ENCODE measurements at places on chromosomes 4 and X.

- H3K4me3 ChIP-seq, result no peak overlapping the region
- no peaks in the 10 kb centered on the region for H3K27me3 ChIP-seq
- H3K27ac ChIP-seq, result no peak overlapping the region
Observed at GRCh38 chrX:20361890-20362262, 95.2 kb upstream of the RPS6KA3 start.

DNA sequence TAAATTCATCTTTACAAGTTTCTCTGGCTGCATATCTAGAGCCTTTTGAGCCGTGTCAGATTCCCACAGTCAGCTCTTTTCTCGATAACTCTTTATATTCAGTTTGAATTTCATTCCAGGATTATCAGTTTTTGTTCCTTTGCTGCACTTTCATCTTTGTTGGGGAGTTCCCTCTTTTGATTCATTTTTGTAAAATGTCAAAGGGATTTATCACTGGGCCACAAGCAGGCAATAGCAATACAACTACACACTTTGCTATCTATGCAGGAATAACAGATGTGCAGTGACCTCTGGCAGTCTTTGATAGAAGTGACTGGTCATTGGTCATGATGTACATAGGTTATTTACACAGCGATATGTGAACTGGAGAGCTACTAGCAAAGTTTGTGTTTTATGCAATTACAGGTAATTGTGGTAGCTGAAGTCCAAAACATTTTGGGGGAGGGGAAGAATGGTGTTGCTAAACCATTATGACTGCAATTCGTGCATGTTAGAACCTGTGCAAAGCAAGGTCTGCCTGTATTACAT, 43.8 kb downstream of the HPGDS start:
- H3K36me3 ChIP-seq, result no peaks in the 10 kb centered on the region
- no peak overlapping the region for H3K27ac ChIP-seq
- H3K4me1 ChIP-seq, result no peaks in the 10 kb centered on the region
- H3K27me3 ChIP-seq, result no peaks in the 10 kb centered on the region
- no peak overlapping the region for H3K4me3 ChIP-seq

DNA sequence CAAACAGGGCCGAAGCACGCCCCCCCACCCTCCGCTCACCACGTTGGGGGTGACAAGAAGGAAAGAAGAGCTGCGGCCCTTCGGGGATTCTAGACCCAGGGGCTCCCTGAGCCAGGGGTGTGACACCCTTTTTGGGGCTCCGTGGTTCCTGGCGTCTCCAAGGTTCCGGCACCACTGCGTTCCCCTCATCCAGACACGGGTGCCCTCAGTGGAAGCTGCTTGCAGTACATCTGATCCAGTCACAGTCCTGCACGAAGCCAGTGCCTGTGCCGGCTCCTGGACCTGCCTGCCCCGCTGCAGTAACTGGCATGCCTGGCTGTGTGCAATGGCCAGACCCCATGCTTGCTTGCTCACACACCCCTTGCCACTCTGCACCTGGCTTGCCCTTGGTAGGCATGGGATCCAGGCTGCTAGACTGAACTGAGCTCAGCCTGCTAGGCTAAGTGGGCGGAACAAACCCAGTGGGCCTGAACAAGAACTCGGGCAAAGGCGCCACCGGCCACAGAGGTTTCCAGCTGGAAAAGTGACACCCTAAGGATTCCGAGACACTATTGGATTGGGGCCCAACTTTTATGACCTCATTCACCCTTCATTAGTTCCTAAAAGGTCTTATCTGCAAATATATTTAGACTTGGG, 420.4 kb upstream of the AGA start:
- no peak for DNase-seq
- H3K4me3 ChIP-seq, result no peak overlapping the region
- H3K27me3 ChIP-seq, result no peaks in the 10 kb centered on the region
- no peaks in the 10 kb centered on the region for H3K36me3 ChIP-seq
- H3K4me1 ChIP-seq, result no peaks in the 10 kb centered on the region
- H3K27ac ChIP-seq, result no peak overlapping the region

- no peak overlapping the region for H3K4me3 ChIP-seq
- no peaks in the 10 kb centered on the region for H3K27me3 ChIP-seq
- H3K27ac ChIP-seq, result no peak overlapping the region
Observed at GRCh38 chr4:8188743-8189550, 10.1 kb upstream of the SH3TC1 start.

GRCh38 chr4:159012381-159012780, 90.5 kb upstream of the RAPGEF2 start:
- no peaks in the 10 kb centered on the region for H3K4me1 ChIP-seq
- no peaks in the 10 kb centered on the region for H3K36me3 ChIP-seq
- H3K27ac ChIP-seq, result no peak overlapping the region
- no peaks in the 10 kb centered on the region for H3K27me3 ChIP-seq
- no peak overlapping the region for H3K4me3 ChIP-seq

- no peak overlapping the region for H3K27ac ChIP-seq
- H3K4me1 ChIP-seq, result no peaks in the 10 kb centered on the region
- no peak for DNase-seq
- H3K36me3 ChIP-seq, result no peaks in the 10 kb centered on the region
- H3K27me3 ChIP-seq, result no peaks in the 10 kb centered on the region
Observed at GRCh38 chr4:7126981-7127380, 59.1 kb upstream of the GRPEL1 start.

DNA sequence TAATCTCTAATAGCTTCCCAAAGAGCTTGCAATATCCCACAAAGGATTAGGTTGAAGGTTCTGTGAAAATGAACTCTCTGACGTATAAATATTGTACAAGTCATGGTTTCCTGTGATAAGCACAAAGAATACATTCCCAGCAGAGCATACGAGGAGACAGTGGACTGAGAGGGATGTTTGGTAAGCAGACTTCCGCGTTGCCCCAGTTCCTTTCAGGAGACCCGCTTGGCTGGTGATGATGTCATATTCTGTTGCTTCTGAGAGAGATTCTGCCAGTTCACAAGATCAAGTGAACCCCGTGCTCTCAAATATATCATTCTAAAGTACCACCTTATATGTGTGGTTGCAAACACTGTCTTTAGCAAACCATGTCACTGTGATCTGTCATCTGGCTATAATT, 323.9 kb upstream of the CASK start:
- no peak overlapping the region for H3K27ac ChIP-seq
- H3K4me1 ChIP-seq, result no peaks in the 10 kb centered on the region
- H3K36me3 ChIP-seq, result no peaks in the 10 kb centered on the region

GRCh38 chr4:138576684-138577083, 334.5 kb upstream of the SLC7A11 start:
- no peaks in the 10 kb centered on the region for H3K4me1 ChIP-seq
- DNase-seq, result peak; percentile 81
- no peaks in the 10 kb centered on the region for H3K36me3 ChIP-seq
- H3K27me3 ChIP-seq, result no peaks in the 10 kb centered on the region
- H3K4me3 ChIP-seq, result no peak overlapping the region
- no peak overlapping the region for H3K27ac ChIP-seq

DNA sequence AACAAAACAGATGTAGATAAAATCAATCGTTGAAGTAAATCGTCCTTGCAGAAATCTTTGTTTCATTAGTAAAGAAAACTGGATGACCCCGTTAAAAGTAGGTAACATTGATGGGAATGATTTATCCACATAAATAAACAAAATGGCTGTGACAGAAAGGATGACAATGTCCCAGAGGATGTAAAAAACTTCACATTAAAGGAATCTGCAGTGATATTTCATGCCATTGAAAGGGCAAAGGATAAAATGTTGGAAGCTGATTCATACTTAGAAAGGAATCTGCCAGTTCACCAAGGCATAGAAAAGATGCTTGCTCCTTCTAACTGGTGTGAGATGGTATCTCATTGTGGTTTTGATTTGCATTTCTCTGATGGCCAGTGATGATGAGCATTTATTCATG, 24.2 kb upstream of the EPGN start:
- H3K4me1 ChIP-seq, result no peaks in the 10 kb centered on the region
- no peak for DNase-seq
- H3K27me3 ChIP-seq, result no peaks in the 10 kb centered on the region
- no peak overlapping the region for H3K27ac ChIP-seq

- no peaks in the 10 kb centered on the region for H3K36me3 ChIP-seq
- no peak overlapping the region for H3K4me3 ChIP-seq
- H3K27me3 ChIP-seq, result no peaks in the 10 kb centered on the region
- H3K27ac ChIP-seq, result no peak overlapping the region
- no peaks in the 10 kb centered on the region for H3K4me1 ChIP-seq
Observed at GRCh38 chrX:41705680-41706374, 17.1 kb downstream of the GPR34 start.

GRCh38 chrX:133175605-133176004, 42.5 kb downstream of the TFDP3 start:
- no peak overlapping the region for H3K4me3 ChIP-seq
- no peak for DNase-seq
- H3K27ac ChIP-seq, result no peak overlapping the region
- H3K36me3 ChIP-seq, result no peaks in the 10 kb centered on the region

DNA sequence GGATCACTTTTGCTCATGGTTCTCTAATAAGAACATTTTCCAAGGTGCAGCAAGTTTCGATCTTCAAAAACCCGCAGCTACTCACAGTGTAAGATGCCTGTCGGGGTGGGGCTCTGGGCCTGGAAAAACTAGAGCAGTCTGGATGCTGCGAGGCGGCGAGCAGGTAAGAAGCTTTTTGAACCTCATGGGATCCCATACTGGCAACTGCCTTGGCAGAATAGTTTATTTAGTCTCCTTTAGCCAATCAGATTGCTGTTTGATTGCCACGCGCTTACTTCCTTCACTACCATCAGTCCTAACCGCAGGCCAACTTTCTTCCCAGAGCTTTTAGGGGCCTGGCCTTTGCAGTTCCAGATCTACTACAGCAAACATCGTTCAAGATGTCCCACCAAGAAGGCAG, 61.3 kb upstream of the MAGEB10 start:
- no peaks in the 10 kb centered on the region for H3K4me1 ChIP-seq
- no peaks in the 10 kb centered on the region for H3K36me3 ChIP-seq
- H3K4me3 ChIP-seq, result no peak overlapping the region
- H3K27me3 ChIP-seq, result no peaks in the 10 kb centered on the region
- no peak for DNase-seq

GRCh38 chrX:131801911-131802310, 221.2 kb upstream of the STK26 start:
- no peak overlapping the region for H3K27ac ChIP-seq
- no peaks in the 10 kb centered on the region for H3K36me3 ChIP-seq
- H3K4me3 ChIP-seq, result no peak overlapping the region

DNA sequence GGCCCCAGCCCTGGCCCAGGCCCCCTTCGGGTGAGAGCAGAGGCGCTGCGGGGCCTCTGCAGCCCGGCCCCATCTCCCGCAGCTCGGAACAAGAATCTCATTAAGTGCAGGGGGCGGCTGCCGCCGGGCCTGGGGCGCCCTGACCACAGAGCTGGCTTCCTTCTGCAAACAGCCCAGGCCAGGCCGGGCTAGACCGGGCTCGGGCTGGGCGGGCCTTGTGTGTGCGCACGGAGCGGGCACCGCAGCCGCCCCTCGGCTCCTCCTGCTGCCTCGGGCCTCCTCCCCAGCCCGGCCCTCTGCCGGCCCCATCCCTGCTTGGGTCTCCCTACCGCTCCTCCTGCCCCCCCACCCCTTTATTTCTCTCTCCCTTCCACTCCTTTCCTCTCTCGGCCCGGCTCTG, 83.3 kb downstream of the EFNB1 start:
- H3K4me3 ChIP-seq, result no peak overlapping the region
- no peaks in the 10 kb centered on the region for H3K27me3 ChIP-seq
- no peaks in the 10 kb centered on the region for H3K36me3 ChIP-seq
- H3K4me1 ChIP-seq, result no peaks in the 10 kb centered on the region
- DNase-seq, result peak; percentile 42

- H3K36me3 ChIP-seq, result no peaks in the 10 kb centered on the region
- DNase-seq, result no peak
- H3K4me1 ChIP-seq, result no peaks in the 10 kb centered on the region
- no peaks in the 10 kb centered on the region for H3K27me3 ChIP-seq
- no peak overlapping the region for H3K4me3 ChIP-seq
Observed at GRCh38 chrX:152945021-152945979, 47.4 kb downstream of the ZNF185 start.

DNA sequence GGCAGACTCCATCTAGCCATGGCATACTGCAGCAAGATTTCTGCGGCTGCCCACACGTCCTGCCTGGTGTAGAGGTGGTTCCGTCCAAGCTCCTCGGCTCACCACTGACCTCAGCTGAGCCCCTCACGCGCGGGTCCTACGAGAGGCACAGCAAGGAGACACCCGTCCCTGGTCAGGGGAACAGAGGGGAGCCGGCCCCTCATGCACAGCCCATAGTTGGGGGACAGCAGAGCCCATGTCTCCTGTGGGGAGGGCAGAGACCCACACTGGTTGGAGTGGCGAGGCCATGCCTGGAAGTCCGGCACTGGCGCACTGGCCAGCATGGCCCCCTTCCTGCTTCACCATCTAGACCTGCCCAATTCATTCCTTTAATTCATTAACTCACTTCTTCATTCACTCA, 80.8 kb downstream of the HTRA3 start:
- no peak overlapping the region for H3K4me3 ChIP-seq
- DNase-seq, result no peak
- H3K36me3 ChIP-seq, result no peaks in the 10 kb centered on the region
- no peaks in the 10 kb centered on the region for H3K27me3 ChIP-seq
- no peak overlapping the region for H3K27ac ChIP-seq

DNA sequence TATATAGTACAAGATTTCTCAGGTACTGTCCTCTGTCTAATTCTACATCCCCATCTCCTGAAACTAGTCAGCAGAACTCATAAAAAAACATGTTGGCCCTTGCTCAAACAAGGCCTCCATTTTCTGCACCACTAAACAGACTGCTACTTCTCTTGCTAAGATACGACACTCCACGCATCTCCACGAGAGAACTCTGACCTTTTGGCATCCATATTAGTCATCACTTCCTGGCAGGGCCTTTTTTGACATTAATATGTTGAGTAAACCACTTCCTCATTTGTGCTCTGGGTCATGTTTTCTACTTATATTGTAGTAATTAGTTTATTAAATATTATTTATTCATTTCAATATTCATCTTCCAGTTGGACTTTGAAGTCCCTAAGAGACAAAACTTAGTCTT, 65.6 kb downstream of the DCAF8L1 start:
- H3K36me3 ChIP-seq, result no peaks in the 10 kb centered on the region
- no peaks in the 10 kb centered on the region for H3K4me1 ChIP-seq
- no peak for DNase-seq
- no peaks in the 10 kb centered on the region for H3K27me3 ChIP-seq
- H3K4me3 ChIP-seq, result no peak overlapping the region

GRCh38 chrX:153972368-153973126, at the start of gene TMEM187:
Gene TMEM187 (plus strand): TSS chrX:153972754. CDS start chrX:153982063, 9,309 bp downstream.
- DNase-seq, result peak; percentile 96
- peaks cover under 1% of the 10 kb centered on the region for H3K4me1 ChIP-seq
- no peaks in the 10 kb centered on the region for H3K27me3 ChIP-seq
- H3K27ac ChIP-seq, result peak within 1 kb of the TSS; percentile 100
- H3K4me3 ChIP-seq, result peak within 1 kb of the TSS; percentile 95

- H3K36me3 ChIP-seq, result no peaks in the 10 kb centered on the region
- no peak for DNase-seq
- no peak overlapping the region for H3K4me3 ChIP-seq
Observed at GRCh38 chr4:80235451-80235850, 31.0 kb upstream of the FGF5 start.

GRCh38 chr4:18285357-18285756, 263.8 kb upstream of the LCORL start:
- H3K27me3 ChIP-seq, result no peaks in the 10 kb centered on the region
- no peak overlapping the region for H3K4me3 ChIP-seq
- H3K4me1 ChIP-seq, result no peaks in the 10 kb centered on the region
